ENCODE measurements at places on chromosomes 5 and 9. TPM values are rescaled to one million over a fixed set of nuclear protein-coding genes. Genes with fewer than 3 reads are reported as not detected.

DNA sequence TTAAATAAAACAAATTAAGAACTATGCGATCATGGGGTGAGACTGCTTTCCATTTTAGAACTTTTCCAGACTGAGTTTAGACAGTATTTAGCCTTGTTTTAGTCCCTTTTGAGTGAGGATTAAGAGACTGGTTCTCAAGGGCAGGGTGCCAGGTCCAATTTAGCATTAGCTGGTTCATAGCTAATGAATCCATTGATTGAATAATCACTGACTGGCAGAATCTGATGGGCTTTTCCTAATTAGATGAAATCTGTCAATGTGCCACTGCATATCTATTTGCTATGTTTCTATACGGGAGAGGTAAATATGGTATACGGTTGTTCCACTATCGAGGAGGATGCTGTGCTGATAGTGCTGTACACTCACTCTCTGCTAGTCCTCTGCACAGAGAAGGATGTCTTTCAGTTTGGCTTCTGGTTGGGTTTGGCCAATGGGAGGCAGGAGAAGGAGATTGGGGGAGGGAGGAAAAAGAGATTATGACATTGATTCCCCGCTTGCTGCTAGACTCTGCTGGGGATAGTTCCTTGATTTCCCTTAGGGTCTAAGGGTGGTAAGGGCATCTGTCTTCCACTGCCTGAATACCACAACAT, 496.6 kb downstream of the CTNND2 start:
- DNase-seq = no peak

DNA sequence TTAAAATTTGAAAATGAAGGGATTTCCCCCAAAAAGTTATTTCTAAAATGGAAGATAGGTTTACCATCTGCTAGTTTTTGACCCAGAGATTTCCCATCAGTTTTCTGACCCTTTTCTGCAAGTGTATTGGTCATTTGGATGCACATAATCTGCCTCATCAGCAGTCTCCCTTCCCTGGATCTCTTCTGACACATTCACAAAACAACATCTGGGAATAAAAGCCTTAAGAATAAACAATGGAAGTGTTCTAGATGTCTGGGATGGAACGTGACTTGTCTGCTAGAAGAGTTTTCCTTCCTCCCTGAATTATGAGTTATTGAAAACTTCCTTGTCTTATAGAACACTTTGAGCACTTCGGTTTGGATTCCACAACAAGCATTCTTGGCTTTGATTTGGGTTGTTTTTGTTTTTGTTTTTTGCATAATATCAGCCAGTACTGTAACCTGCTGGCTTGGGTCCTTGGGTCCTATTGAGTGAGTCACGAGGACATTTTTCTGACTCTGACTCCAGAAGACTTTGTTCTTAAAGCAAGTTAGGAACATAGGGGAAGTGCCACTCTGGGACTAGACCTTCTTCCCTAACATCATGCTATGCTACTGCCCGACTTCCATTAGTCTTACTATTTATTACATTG, 18.2 kb upstream of the ESM1 start:
- DNase-seq = no peak

DNA sequence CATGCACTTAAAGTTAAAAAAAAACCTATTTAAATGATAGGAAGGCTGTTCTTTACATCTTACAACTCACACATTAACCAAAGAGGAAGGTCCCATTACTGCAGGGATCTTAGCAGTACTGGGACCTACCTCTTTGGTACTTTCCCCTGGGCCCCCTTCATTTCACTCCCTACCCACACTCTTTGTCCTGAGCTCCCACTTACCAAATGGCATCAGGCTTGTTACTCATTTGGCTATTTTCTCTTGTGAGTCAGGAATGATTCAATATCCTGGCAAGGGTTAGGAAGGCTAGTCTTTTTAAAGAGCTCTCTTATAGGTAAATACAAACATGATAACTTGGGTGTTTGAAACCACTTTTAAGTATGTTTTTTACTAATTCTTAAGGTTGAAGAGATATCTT, 117.4 kb upstream of the ELL2 start:
- no peak for DNase-seq

GRCh38 chr5:155587458-155587857, 573.9 kb downstream of the KIF4B start:
- no peak for DNase-seq

DNA sequence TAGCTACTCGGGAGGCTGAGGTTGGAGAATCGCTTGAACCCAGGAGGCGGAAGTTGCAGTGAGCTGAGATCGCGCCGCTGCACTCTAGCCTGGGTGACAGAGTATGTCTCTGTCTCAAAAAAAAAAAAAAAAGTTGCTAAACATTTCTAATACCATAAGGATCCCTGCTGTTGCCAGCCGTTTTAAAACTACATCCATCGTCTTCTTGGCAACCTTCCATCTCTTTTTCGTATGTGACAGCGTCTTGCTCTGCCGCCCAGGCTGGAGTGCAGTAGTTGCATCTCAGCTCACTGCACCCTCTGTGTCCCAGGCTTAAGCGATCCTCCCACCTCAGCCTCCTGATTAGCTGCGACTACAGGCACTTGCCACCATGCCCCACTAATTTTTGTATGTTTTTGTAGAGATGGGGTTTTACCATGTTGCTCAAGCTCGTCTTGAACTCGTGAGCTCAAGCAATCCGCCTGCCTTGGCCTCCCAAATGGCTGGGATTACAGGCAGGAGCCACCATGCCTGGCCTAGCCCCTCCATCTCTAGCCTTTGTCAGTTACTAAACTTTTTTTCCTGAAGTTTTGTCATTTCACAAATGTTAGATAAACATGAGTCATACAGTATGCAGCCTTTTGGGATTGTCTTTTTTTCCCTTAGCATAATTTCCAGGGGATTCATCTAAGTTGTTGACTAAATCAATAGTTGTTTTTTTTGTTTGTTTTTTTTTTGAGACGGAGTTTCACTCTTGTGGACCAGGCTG, 13.5 kb downstream of the NSD1 start:
- DNase-seq = no peak

DNA sequence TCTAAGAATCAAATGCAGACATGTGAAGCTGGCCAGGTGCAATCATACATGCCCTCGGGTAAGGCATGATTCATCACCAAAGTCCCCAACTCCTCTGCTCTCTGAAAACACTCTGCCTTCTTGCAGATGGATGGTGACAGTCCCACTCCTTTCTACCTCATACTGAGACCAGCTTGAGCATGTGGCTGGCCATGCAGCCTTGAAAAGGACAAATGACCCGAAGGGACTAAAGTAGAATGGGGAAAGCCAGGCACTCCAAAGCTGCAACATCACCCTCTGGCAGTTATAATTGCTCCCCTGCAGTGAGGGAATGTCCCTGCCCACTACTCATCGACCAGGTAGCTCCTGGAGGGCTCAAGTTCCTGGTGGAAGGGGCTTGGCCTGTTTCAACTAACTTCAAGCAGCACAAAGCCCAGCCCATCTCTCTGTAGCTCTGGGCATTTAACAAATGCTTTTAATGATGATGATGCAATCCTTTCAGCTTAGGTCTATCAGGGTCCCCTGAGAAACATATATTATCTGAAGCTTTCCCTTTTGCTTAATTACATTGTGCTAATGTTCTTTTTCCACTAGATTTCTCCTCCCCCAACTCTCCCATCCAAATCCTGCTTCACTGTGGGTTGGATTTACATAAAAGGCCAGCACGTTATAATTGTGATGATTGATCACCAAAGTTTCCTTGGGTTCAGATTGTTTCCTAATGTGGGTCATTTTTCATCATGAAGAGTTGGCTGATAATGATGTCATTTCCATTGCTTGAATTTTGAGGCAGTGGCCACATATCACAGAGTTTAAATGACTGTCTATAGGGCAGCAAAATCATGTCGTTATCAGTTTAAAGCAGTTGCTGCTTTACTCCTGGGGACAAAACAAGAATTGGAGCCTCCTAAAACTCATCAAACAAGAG, 436.5 kb upstream of the SLC30A5 start:
- no peak for DNase-seq

DNA sequence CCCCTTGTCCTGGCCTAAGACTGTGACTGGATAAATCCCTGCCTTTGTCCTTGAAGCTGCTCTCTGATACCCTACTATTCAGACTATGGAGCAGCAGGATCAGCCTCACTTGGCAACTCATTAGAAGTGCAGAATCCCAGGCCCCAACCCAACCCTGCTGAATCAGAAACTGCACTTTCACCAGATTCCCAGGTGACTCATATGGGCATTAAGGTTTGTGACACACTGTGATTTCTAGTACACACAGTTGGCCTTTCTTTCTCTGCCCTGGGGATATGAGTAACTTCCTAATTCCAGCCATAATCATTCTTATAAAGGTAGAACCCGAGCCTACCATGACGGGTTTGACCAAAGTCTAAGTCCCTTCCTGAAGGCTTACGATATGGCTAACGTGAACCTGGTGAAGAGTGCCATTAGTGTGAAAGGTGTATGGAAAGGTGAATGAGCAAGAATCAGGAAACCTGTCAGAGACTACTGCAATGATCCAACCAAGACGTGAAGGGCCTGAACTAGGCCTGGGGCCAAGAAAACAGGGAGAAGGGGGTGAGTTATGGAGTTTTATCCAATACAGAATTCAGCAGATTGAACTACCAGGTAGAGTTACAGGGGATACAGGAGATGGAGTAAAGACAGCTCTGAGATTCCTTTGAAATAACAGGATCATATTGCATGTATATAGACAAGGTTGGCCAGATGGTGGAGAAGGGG, 533.0 kb downstream of the BNC2 start:
- DNase-seq = peak; percentile 92

GRCh38 chr9:97979788-97980478, 3.2 kb upstream of the ANP32B start:
- no peak for DNase-seq

DNA sequence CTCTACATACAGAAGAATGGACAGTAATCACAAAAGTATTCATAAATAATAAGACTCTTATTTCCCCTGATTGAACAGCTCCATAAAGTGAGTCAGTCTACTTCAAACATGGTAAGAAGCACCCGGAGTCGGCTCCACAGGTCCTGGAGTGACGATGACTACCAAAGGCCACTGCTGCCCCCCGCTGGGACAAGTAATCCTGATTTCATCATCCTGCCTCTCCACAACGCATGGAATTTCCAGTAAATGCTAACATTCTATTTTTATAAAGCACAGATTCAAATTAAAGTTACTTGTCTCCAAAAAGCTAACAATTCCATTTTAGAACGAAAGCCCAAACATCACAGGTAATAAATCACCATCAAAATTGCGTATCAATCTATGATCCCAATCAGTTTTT, 16.2 kb downstream of the ATPSCKMT start:
- no peak for DNase-seq

DNA sequence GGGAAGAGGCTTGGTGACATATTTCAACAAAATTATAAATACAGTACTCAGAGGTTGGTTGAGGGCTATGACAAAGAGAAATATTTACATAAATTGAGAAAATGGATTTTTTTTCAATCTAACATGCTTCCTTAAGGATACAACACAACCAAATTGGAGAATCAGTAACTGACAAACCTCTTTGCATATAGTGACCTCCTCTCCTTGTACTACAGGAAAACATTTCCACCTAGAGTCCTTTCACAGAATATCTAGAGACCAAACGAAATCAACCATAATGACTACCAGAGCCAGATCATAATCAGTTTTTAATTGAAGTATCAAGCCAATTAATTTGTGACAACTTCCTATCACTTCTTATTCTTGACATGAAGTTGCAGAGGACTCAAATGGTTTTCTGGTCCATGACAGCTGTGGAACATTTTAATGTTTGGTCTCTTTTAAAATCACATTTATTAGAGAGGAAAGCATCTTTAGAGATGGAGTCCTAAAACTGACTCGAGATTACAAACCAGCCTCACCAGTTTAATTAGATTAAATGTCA, 1636.5 kb upstream of the C9orf72 start:
- DNase-seq = no peak

DNA sequence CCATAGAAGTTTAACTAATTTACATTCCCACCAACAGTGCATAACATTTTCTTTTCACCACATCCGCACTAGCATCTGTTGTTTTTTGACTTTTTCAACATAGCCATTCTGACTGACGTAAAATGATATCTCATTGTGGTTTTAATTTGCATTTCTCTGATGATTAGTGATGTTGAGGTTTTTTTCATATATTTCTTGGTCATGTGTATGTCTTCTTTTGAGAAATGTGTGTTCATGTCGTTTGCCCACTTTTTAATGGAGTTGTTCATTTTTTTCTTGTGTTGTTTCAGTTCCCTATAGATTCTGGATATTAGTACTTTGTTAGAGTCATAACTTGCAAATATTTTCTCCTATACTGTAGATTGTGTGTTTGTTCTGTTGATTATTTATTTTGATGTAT, 163.4 kb downstream of the FER start:
- no peak for DNase-seq

GRCh38 chr9:4837261-4838188, 44.8 kb downstream of the RCL1 start:
- no peak for DNase-seq

DNA sequence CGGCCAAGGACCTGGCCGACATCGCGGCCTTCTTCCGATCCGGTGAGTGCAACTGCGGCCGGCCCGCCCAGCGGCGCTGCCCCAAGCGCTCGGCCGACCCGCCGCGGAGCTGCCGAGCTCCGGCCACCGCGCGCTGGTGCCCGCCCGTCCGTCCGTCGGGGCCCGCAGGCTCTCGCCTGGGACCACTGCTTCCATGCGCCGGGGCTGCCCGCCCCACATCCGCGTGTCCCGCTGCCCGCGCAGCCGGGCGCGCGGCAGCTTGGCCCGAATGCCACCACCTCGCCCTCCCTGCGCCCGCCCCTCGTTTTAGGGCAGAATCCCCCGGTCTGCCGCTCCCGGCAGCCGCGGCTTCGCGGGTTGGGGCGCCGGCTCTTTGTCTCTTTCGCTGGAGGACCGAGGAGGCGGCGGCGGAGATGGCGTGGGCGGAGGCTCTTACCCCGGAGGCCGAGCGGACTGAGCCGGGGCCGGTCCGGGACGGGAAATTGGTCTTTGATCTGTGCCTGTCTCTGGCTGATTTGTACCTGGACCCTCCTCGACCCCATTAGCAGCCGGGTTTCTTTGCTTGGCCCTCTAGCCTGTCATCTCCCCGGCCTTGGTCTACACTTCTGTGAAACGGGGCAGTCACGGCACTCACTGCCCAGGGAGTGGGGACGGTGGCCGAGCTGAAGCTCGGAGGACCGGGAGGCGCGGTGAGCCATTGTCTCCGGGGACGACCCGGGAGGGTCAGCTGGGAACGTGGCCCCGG, 871 bp downstream of the TRIO start:
- DNase-seq = no peak

GRCh38 chr9:26603617-26604016, 289.0 kb downstream of the CAAP1 start:
- DNase-seq = no peak

DNA sequence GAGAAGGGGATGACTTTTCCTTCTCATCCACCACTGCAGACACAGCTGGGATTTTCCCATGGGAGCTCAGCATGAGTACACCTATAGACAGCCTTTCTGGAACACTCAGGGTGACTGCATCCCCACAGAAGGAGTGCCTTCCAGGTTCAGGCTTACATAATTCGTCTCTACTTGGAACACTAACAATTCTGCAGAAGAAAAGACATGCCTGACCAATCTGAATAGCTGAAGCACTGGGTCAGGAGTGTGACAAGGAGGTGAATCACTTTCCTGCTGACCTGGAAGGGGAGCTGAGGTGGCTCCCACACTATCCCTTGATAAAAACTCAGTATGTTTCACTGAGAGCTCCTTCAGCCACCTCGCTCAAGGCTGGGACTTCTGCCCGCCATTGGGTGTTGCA, 425.3 kb downstream of the TLR4 start:
- no peak for DNase-seq

Gene ACTBL2
- total RNA-seq = 2.8 TPM

Gene DRD1
- not detected for total RNA-seq

Gene UNC13B
- 38.9 TPM for total RNA-seq

Gene PTPRD
- total RNA-seq = 1.3 TPM
